ENCODE measurements at places on chromosomes 1 and 21.

GRCh38 chr1:204464187-204464631 lies 30.4 kb downstream of the PIK3C2B start:
- no peak for DNase-seq

- no peak for DNase-seq
Measured at GRCh38 chr1:37540036-37540785, 13.9 kb downstream of the SNIP1 start.

DNA sequence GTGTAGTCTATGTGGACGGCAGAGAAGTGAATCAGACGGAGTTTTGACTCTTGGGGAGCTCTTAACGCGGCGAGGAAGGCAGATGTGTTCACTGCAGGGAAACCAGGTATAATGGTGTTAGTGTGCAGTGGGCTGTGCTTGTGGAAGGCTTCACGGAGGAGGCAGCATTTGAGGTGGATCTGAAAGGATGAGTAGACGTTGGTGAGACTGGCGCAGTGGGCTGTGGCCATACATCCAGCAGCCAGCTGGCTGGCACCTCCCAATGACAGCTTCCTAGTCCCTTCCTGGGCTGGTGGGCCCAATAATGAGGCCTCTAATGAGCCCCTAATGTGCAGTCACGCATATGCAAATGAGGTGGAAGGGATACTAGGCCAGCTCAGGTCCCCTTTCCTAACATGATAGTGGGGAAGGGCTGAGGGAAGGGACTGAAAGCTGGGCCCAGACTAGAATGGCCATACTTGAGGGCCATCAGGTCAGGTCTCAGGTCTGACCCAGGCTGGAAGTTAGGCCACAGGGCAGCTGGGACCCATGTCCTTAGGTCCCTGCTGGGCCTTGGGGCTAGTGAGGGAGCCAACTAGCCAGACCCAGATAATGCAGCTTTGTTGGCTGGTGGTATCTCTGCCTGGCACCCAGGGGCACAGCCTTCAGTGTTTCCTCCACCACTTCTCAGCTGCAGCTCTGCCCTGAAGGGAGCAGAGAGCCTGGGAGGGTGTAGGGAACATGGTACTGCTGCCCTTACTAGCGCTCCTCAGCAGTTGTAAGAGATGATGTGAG lies 3.8 kb downstream of the MAP7D1 start:
- no peak for DNase-seq

DNA sequence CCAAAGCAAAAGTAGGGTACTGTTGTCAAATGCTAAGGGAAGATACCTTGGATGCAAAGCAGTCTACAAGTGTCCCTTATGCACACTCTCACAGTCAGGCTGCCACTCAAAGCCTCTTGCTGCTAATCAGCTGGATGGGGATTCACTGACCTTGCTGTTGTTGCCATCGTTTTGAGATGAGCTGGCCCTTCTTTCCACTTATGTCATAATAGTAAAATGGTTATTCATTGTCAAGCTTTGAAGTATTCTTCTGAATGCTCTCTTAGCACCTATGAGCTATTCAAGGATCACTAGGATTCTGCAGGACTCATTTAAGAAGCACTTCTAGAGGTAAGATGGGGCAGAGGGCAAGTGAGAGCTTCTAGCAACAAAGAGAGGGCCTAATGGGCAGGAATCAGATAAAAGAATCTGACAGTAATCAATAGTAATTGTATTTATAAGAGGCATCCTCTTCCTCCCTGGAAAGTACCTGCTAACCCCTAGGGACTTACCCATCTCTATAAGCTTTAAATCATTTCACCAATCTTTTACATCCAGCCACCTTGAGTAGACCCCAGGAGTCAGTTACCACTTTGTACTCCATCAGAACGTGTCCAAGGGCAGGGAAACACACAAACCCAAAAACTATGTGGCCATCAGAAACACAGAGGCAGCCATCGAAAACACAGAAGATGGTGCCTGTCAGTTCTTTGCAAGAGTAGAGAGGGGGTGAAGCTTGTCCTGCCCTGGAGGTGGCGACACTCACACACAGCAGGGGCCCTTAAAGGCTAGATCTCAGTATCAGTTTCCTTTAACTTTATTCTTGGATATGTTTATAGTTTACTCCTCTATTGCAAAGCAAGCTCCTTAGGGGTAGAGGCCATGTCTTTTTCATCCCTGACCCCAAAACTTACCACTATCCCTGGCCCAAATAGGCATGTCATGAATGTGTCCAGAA lies 103.7 kb upstream of the NFIA start:
- DNase-seq, result no peak

GRCh38 chr1:107309962-107310361 lies 169.1 kb downstream of the NTNG1 start:
- no peak for DNase-seq

DNA sequence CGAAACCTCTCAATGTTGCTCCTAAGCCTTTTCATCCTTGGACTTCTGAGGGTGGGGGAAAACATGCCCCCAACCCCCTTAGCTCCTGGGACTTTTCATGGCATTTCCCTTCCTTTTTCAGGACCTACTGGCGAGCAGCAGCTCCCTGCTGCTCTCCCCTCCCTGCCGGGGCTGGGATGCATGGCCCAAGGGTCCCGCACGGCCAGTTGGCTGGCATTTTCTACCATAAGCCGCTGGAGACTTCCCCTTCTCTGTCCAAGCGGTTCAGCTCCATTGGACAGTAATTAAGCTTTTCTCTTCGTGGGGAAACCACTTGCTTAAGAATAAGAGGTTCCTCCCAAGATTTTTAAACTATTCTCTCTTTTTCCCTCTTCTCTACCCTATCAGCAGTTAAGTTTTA lies 52.8 kb downstream of the FCRL5 start:
- DNase-seq, result no peak

DNA sequence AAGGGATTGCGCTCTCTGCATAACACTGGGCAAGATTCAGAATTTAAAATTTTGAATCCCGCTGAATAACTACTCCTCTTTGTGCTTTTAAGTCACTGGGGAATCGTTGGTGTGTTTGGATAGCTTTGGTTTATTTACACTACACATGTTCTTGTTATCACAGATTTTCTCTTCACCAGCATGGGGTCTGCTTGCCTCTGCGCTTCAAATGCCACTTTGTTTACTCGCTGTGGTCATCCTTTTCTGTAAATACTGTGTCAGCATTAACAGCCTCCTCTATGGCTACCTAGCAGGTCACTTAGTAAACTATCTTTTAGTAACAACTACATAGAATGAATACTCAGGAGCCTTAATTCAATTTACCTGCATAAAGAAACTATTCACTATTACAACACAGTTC lies 14.4 kb upstream of the KCNH1 start:
- no peak for DNase-seq

- DNase-seq, result no peak
Measured at GRCh38 chr1:207321790-207322645, 540 bp downstream of the CD55 start.

- DNase-seq, result peak; percentile 43
Measured at GRCh38 chr1:179953974-179954492, 577 bp upstream of the CEP350 start.

DNA sequence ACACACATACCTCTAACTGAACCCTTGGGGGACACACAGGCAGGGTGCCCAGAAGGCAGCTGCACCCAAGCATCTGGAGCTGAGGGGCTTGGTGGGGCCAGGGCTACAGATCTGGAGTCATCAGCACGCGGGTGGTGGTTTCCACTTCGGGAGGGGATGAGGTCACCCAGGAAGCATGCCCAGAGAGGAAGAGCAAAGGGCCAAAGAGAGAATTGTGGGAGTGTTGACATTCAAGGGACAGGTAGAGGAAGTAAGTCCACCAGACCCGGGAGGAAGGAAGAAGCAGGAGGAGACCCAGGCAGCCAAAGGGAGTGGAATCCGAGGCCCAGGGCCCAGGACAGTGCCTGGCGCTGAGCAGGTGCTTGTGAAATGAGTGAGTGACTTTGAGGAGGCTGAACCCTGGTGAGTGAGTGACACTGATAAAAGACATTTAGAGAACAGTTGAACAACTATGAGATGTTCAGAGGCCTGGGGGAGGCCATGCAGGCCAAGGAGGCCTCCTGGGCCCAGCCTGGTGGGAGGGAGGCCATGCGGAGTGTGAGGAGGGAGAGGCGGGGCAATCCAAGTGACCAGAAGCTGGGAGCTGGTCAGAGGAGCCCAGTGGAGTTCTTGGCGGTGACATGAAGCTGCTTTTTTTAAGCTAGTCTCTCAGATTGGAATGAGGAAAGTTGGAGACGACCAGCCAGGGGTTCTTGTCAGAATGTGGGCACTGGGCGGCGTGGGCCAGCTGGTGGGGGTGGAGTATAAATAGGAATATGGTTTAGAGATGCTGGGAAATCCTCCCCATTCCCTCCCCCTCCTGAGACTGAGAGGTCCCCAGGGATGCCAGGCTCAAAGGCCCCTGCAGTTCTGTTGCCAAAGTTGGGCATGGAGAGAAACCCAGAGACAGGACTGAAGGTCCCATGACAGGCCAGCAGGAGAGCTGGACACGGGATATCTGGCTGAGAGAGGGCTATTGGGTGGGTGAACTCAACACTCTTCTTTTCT lies 7.9 kb downstream of the CDK18 start:
- DNase-seq, result no peak
